ENCODE measurements at places on chromosomes 16 and 17.
A peak's percentile ranks its signal among the peaks of the same experiment; 100 is the strongest.

- peak; percentile 93 for ATAC-seq
These were observed 291.6 kb upstream of the TNRC6C start for GRCh38 chr17:77666881-77667395.

DNA sequence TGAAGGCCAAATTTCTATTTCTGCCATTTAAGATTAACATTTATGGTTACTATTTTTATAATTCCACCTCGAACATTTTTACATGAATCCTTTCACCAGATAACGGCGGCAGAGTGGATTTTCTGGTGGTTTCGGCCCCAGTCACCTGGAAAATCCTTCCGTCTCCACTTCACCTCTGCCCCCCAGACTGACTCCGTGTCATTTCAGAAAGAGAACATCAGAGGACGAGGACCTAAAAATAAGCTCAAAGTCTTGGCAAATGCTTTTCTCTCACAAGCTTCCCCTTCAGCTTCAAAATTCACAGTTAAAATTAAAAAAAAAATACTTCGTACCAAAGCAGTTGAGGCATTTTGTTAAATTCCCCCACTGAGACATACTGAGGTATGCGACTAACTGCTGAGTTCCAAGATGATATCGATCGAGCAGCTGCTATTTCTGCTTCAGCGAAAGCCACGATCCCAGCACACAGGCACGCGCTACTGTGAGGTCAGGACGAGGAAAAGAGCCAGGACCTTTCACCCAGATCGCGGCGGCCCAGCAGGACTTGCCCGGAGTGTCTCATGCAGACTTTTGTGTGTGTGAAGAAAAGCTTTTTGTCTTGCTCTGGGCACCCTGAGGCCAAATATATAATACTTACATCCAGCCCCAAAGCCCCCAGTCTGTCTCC is 36.8 kb downstream of the ASPA start:
- ATAC-seq: no peak

- ATAC-seq: peak; percentile 31
These were observed 12.8 kb upstream of the KSR1 start for GRCh38 chr17:27443491-27443890.

GRCh38 chr17:73156166-73156840 is 8.5 kb upstream of the SSTR2 start:
- ATAC-seq: peak; percentile 66

DNA sequence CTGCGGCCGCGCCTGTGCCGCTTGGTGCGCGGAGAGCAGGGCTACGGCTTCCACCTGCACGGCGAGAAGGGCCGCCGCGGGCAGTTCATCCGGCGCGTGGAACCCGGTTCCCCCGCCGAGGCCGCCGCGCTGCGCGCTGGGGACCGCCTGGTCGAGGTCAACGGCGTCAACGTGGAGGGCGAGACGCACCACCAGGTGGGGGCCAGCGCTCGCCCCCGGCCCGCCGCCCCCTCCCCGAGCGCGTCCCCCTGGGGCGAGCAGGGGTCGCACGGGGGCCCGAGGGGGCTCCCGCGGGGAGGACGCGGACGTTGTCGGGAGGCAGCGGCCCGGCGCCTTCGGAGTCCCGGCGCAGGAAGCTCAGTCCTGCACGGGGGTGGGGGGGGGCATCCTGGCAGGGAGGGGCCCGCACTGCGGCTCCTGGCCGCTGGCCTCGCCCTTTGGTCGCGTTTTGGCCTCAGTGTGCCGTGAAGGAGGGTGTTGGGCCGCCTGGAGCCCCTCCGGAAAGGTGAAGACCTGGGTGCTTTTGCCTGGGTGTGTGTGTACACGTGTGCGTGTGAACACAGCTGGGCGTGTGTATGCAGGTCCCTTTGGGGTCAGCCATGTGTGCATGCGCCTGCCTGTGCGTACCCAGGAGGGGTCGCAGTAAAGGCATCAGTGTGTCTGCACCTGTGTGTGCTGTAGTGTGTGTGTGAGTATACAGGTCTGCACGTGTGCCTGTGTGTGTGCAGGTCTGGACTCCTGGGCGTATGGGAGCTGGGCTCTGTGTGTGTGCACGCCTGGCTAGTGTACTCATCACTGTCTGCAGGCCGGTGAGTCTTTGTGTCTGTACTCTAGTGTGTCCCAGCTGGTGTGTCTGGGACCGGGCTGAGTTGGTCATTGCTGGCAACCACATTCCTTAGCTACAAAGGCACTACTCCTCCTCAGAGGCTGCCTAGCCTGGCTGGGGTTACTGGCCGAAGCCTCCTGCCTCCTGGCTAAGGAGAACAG is 615 bp downstream of the NHERF2 start:
- ATAC-seq: peak; percentile 20

- ATAC-seq: no peak
These were observed 51.8 kb upstream of the KDM6B start for GRCh38 chr17:7782240-7782639.

DNA sequence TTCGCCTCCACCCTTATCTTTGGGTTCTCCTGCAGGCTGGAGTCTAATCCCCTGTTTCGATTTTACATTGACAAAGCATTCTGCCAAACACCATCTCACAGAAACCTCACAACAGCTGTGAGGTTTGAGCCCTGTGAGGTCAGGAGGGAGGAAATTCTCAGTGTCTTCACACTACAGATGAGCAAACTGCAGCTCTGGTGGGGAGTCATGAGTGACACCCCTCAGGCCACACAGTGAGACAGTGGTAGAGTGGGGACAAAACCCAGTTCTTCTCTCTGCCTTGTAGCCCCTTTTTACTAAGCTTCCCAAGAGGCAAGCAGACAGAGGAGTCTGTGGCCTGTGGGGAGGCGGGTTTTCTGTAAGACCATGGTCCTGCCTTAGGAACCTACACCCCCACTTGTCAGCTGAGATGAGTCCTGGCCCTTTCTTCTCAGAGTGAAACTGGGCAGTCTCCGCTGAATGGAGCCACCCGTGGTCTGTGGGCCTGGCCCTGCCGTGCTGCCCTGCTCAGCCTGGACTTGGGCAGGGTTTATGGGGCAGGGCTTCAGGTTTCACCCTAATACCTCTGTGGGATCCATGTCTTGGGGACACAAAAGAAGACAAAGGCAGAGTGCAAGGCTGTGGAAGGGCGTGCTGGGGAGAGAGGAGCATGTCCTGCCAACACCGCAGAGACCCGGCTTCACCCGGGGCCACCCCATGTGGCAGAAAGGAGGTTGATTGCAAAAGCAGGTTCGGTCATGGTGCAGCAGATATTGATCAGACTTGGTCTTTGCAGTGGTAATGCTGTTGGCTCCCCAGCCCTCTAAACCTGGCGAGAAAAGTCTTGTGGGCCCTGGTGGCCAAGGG is 59.0 kb downstream of the ABR start:
- ATAC-seq: no peak

All from stimulated activated memory B cell treated with anti-CD40 and anti-IgM and Interleukin-4, amounts not matched to agents 10 μg/mL and 1 μg/mL and 100 μg/mL, for 72 hours (primary cell).